ENCODE measurements at places on chromosomes 12 and 14. TPM values are rescaled to one million over a fixed set of nuclear protein-coding genes. Genes with fewer than 3 reads are reported as not detected.

The KRT3 gene
- not detected for total RNA-seq

The PPP1R12A gene
- 38.3 TPM for total RNA-seq

The INSM2 gene
- total RNA-seq = not detected

The LRFN5 gene
- total RNA-seq = not detected
